Amniotic epithelial cell (primary cell): ENCODE measurements at places on chromosomes 6 and 20.

GRCh38 chr6:14726816-14727493, 518.9 kb upstream of the JARID2 start:
- peak; percentile 72 for DNase-seq

DNA sequence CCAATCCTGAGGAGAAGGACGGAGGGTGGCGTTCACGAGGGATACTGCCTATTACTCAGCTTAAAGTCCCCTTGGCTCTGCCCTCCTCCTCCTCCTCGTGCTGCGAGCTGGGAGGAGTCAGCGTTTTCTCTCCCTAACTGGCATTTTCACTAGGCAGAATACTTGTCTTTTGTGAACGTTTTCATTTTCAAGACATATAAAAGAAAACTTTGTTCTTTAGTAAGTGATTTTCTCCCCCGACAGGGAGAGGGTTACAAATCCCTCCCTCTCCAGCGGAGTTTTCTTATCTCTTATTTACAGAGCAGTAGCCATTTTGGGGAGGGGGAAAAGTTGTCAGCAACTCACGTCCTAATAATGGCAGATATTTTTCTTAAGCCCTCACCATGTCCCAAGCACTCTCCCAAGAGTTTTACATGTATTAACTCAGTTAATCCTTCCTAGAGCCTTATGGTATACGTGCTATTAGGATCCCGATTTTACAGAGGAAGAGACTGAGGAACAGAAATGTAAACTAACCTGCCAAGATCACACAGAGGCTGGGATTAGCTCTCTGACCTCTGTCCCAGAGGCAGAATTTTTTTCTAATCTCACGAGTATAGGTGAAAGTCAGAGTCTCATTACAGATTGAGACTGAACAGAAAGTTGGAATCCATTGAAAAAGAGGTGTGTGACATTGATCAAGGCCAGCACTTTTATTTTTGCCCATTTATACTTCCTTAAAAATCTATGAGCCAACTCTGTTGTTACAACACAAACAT, 30.0 kb upstream of the ZNF217 start:
- peak; percentile 70 for DNase-seq

DNA sequence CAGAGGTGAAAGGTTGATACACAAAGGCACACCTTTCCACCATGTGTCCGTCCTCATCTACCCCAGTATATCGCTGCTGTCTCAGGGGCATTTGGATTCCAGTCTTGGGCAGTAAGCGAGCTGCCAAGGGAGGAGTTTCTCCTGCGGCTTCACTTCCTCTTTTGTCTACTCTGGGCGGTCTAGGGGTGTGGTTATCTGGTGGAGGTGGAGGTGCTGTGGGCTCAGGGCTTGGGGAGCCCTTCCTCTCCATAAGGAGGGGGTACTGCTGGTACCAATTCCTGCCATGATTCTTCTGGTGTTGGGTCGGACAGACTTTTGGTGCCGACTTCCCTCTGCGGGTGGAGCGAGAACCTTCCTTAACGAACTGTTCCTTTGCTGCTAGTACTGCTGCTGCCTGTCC, 31.9 kb upstream of the FABP7 start:
- DNase-seq: no peak

DNA sequence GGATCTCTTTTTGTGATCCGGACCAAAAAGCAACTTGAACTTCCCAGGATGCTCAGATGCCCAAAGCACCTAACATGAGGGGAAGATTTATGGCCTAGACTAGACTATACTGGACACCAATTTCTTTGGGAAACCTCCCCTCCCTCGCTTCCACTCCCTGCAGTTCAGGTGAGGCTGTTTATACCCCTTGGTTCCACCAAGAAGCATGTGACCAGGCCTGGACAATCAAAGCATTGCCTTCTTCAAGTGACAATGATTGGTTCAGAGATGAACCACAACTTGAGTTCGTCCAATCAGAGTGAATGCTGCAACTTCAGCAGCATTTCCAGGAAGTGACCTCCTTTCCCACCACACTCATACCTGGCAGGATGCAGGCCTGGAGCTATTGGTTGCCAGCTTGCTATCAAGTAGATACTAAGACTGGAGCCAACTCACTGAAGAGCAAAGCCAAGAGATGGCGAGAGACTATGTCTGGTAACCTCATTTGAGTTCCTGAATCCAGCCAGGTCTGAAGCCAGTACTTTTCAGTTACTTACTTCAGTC, 45.6 kb upstream of the SLC9A8 start:
- peak; percentile 32 for DNase-seq

GRCh38 chr6:140915103-140915502, 1217.6 kb upstream of the GJE1 start:
- no peak for DNase-seq

- DNase-seq: peak; percentile 14
Measured at GRCh38 chr20:35776513-35777101, 4.8 kb downstream of the PHF20 start.

GRCh38 chr6:157283900-157284737, 39.2 kb downstream of the TMEM242 start:
- no peak for DNase-seq

- no peak for DNase-seq
Measured at GRCh38 chr6:170461556-170462365, 91.3 kb downstream of the PSMB1 start.

DNA sequence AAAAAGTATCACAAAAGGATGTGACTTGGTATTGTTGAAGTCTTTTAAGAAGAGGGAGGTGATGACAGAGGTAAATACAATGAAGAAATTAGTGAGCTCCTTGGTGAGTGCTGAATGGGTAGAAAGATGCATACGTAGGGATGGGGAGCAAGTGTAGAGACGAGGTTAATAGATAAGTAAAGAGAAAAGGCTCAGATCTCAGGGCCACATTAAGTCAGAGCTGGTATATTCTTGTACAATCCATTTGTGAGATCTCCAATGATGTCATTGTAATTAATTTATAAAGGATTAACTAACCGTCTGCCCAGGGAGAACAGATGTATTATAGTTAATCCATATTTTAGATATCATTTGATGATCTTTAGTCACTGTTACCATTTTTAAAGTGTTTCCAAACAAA, 43.4 kb downstream of the SMPDL3A start:
- no peak for DNase-seq

DNA sequence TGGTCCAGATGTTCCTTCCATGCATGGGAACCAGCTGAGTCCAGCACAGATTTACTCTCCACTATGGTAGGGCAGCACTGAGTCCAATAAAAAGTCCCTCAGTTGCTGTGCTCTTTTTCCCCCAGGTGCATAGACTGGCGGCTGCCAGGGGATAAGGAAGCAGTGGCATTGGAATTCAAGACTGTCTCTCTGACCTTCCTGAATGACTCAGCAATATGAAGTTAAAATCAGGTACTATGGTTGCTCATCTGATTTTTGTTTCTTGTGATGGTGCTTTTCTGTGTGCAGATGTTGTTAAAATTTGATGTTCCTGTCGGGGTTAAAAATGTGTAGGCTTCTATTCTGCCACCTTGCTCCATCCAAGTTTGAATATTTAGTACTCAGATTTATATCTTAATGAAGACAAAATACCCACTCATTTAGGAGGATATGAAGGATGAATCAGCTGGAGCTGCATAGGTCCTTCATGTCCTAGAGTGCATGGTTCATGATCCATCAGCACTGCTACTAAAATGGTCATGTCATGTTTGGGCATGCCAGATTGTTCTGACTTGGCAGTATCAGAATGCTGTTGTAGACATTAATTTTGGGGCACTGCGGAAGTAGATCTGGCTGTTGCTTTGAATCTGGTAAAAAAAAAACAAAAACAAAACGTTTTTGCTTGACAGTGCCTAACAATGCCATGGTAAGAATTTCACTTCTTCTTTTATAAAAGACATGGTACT, 321.2 kb upstream of the MAP3K7 start:
- no peak for DNase-seq

DNA sequence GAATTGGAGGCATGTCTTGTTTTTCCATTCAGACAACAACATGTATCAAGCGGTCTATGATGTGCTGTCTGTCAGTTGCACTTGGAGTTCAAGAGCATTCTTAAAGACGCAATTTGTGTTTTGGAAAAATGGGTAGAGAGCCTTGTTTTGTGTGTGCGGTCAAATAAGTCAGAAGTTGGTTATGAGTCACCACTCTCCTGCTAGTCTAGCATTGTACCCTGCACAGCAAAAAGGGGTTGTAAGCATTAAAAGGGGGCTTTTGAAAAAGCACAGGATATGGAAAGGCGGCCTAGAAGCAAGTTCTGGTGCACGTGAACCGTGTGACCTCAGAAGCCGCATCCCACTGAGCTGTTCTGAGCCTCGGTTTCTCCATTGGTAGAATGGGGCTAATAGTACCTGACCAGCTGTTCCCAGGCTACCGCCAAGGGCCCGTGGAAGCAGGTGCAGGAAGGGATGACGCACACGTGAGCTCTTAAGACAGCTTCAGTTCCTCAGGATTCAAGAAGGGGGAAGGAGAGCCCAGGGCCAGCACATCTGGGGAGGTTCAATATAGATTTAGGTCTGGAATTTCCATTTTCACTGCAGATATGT, 61.6 kb upstream of the SNX9 start:
- peak; percentile 75 for DNase-seq

DNA sequence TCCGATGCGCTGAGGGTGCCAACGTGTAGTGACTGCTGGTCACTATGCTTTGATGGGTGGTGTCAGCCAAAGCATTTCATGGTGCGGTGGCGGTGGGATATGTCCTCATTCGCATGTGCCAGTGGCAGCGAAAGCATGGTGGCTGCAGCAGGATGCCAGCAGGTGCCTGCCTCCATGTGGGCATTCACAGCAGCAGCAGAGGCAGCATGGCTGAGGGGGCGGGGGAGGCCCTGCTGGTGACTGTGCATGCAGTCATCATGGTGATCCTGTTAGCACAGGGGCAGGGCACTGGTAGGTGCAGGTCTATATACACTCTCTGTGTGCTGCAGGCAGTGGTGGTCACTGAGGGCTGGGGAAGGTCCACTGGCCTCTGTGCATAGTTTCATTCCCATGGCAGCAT, 22.0 kb downstream of the FIG4 start:
- DNase-seq: no peak

DNA sequence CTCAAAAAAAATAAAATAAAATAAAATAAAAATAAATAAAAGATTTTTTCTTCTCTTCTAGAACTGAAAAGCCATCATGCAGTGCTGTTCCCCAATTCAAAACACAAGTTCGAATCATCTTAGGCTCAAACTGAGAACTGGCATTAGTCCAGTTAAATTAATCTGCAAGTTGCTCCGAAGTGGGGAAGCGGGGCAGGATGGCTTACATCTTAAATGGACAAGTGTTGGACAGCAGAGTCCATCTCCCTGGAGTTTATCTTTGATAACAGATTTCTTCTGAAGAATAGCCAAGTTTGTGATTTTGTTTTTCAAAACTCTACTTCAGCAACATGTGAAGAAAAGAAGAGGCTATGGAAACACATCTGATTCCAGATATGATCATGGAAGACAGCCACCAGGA, 111.3 kb upstream of the ASF1A start:
- DNase-seq: no peak

DNA sequence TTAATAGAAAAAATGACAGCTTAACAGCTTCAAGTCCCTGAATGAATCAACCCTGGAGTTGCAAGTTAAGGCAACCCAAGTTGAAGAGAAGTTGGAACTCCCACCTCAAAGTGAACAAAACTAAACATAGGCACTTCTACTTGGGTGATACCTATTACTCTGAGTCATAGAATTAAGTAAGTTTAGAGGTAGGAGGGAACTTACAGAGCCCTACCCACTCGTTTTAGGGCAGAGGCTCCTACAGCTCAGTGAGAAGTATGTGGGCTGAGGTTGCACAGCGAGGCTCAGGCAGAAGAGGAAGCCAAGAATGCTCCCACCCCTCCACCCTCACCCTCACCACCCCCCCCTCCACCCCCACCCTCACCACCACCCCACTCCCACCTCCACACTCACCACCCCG, 42.2 kb downstream of the NFATC2 start:
- DNase-seq: peak; percentile 46

DNA sequence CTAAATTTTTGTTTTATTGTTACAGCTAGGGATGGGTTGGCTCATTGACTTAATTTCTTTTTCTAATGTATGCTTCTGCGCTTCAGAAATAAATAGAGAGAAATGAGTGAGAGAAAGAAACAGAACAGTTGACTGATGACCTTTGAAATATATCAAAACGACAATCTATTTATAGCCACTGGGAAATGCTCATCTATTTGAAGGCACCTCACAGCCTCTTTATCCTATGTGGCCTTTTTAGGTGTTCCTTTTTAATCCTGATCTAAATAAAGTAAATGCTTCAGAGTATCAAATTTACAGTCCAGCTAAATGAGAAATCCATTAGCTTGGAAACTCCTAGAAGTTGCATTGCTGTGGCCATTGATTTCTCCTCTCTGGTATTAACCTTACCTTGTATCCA, 943.5 kb upstream of the CITED2 start:
- DNase-seq: no peak

- no peak for DNase-seq
Measured at GRCh38 chr20:60565083-60565482, 606.9 kb downstream of the CDH26 start.

DNA sequence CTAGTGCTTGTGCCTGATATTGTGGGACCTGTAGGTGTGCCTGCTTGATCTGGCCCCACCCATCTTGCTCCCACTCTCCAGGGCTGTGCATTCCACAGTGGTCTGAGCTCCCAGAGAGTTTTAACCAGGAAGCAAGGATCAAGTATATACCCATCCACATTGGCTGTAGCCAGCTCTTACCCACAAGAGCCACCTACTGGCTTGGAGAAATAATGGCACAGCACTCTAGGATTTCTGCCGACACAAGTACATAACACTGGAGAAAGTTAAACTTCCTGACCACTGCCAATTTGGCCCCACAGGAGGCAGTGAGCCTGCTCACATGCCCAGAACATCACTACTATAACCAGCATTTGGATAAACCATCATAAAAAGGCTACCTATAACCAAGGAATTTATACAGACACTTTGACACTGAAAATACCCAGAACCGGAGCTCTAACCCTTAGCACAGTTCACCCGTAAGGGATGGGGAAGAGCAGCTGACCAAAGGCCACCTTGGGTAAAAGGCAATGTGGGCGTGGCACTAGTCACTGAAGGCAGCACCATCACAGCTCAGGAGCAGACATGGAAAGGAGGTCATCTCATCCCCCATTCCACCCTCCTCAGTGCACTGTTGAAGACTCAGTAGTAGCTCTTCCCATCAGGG, 440.4 kb downstream of the BTBD3 start:
- peak; percentile 31 for DNase-seq
